ENCODE measurements at places on chromosomes 13 and 19.

- no peak for DNase-seq
These were observed 4.3 kb downstream of the CAB39L start for GRCh38 chr13:49439609-49440008.

DNA sequence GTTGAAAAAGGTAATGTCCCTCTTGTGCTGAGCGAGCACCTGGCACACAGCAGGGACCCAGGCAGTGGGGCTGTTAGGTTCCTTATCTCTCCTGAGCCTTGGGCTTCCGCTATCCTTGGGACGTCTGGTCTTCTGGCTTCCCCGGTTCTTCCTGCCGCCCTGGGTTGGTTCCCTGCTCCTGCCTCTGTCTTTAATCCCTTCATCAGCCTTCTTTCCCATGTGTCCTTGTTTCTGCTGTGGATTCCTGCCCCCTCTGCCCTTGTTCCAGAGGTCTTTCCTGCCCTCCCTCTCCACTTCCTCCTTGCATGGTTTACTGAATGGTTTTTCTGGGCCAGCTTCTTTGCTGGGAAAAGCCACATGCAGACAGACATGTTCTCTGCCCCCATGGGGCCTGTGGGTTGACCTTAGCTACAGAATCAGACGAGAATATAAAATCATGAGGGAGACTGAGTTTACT is 2.6 kb downstream of the EPN1 start:
- no peak for DNase-seq

GRCh38 chr13:49585220-49586157 is at the start of gene RCBTB1:
RCBTB1 (minus strand) TSS chr13:49585558; CDS start chr13:49567279, 18,279 bp downstream.
- DNase-seq, result peak; percentile 63

DNA sequence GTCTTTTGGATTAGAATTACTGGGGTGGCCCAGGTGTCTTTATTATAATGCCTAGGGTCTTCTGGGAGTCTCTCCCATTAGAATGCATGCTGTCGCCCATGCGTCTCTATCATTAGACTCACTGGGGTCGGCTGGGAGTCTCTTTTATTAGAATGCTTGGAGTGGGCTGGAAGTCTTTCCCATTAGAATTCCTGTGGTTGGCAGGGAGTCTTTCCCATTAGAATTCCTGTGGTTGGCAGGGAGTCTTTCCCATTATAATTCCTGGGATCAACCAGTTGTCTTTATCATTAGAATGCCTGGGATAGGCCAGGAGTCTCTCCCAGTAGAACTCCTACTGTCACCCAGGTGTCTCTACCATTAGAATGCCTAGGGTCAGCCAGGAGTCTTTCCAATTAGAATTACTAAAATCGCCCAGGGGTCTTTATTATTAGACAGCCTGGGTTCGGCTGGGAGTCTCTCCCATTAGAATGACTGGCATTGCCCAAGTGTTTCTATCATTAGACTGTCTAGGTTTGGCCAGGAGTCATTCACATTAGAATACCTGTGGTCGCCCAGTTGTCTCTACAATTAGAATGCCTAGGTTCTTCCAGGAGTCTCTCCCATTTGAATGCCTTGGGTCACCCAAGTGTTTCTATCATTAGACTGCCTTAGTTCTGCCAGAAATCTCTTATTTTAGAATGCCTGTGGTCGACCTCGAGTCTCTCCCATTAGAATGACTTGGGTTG is 1558.5 kb downstream of the UQCRFS1 start:
- no peak for DNase-seq

- no peak for DNase-seq
These were observed 30.1 kb downstream of the MTUS2 start for GRCh38 chr13:28850226-28850625.

DNA sequence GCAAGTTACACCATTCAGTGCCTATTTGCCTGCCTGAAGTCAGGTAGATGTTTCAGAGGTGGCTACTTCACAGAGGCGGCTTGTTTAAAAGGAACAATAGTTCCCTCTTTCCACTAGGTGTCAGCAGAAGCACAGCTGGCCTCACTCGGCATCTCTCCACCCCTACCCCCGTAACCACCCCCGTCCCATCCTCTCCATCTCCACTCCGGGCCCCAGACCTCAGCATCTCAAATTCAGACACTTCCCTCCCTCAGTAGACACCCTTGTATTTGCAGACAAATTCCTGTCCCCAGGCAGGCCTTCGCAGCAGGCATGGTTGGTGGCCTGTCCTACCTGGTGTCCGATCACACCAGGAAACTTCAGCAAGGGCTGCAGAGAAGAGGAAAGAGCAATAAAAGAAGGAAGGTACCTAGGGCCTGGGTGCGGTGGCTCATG is 9.1 kb upstream of the DPP9 start:
- peak; percentile 47 for DNase-seq

- no peak for DNase-seq
These were observed 110.5 kb downstream of the ENOX1 start for GRCh38 chr13:43676320-43676719.

- no peak for DNase-seq
These were observed 5.9 kb upstream of the GPR32 start for GRCh38 chr19:50764409-50764808.

GRCh38 chr13:28492569-28493367 is 2.2 kb downstream of the FLT1 start:
- peak; percentile 55 for DNase-seq

GRCh38 chr13:21668732-21669275 is 2.1 kb upstream of the FGF9 start:
- no peak for DNase-seq
